GM12891 (cell line): ENCODE measurements at places on chromosomes 7 and 10.

GRCh38 chr7:80760292-80760691 is 121.8 kb downstream of the CD36 start:
- no peak for DNase-seq

DNA sequence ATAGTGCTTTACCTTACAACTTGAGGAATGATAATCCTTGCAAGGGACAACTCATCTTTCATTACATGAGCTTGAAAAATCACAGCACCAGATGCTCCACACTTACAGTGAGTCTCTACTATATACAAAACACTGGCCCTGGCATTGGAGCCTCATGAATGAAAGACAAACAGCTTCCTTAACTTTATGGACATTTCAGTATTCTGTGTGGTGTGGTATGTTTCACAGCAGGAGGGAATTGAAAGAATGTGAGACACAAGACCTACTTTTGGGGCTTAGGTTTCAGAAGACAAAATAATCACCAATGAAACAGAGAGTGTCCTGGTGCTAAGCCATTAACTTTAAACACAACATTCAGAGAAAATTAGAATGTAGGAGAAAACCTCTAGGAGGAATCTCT is 1249.6 kb downstream of the XPNPEP1 start:
- DNase-seq: no peak

DNA sequence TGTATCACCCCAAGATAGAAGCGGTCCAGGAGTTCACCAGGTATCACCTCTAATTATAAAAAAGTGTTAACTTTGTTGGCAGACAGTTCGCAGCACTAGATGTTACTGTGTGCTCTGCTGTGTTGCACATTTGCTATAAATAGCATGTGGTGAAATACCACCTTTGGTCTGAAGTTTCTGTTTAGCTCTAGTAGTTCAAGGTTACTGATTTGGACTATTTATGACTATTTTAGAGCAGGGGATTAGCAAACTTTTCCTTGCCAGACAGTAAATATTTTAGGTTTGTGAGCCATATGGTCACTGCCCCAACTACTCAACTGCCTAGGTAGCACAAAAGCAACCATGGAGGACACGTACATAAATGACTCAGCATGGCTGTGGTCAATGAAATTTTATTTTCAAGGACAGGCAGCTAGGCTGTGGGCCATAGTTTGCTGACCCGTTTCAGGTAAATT is 16.5 kb downstream of the DENND10 start:
- DNase-seq: no peak

- no peak for DNase-seq
Observed at GRCh38 chr10:44965651-44966097, 6.1 kb downstream of the RASSF4 start.

DNA sequence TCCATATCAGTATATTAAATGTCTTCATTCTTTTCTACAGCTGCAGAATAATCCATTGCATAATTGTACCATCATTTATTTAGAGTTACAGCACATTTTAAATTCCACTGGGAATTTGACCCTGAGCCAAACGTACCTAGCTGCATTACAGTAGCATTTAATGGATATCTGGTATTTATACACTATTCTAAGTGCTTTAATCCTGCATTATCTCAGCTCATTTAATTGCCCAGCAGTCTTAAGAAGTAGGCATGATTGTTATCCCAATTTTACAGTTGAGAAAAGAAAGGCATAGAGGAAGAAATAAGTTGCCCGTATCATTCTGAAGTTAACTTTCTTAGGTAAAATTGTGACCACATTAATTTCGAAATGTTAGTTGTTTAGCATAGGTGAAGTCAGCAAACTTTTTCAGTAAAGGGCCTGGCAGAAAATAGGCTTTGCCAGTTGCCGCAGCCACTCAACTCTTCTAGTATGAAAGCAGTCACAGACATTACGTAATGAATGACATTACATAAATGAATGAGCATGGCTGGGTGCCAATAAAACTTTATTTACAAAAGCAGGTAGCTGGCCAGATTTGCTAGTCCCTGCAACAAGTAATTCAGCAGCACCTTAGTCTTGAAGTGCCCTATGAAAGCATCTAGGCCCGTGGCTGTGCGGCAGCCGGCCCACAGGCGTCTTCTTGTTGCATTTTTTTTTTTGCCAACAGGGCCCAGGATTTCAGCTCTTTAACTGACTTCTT is 30.0 kb downstream of the GUSB start:
- no peak for DNase-seq

DNA sequence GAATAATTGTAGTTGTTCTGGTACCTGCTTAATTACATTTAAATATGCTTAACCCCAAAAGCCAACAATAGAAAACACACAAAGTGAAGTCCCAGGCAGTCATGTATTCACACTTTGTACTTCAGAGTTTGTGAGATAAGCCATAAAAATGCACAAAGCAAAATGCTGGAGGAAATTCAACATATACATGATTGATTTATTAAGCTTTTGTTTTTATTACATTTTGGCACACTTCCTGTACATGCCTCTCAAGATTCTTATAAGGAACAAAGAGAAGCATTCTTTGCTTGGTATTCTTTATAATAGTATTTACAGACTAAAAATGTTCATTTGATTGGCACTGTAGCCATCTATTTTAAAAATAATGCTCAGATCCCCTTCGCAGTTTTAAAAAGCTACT is 107.7 kb upstream of the ANK3 start:
- no peak for DNase-seq

DNA sequence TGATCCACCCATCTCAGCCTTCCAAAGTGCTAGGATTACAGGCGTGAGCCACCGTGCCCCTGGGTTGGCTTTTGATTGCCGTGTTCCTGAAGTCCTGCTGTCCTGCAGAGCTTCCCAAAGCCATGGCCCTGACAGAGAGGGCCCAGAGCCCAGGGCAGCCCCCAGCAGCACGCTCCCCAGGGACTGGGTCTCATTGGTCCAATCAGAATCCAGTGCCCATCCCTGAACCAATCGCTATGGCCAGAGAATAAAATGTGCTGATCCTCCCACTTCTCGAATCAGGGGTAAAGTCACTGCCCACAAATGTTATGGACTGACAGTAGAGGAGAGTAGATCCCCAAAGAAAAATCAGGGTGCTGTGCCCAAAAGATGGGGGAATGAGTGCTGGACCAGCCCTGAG is 5.0 kb upstream of the C10orf105 start:
- DNase-seq: no peak

GRCh38 chr10:48765039-48765438 is 80.4 kb downstream of the WDFY4 start:
- no peak for DNase-seq

DNA sequence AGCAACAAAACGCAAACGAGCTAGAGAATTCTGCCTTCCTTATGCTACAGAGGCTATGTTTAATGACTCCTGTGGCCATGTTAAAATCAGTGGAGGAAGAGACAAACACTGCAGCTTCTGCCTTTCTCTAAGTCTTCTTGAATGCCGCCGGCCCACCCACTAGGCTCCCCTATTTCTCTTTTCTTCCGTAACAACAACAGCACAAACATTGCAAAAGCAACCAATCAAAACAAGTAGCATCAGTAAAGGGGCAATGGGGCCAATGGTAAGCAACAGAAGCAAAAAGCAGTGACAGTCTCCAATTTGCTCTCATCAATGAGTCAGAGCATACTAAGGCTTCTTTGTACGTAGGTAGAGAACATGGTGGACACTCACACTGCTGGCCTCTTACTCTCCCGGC is 26.8 kb downstream of the DNAJC1 start:
- no peak for DNase-seq

DNA sequence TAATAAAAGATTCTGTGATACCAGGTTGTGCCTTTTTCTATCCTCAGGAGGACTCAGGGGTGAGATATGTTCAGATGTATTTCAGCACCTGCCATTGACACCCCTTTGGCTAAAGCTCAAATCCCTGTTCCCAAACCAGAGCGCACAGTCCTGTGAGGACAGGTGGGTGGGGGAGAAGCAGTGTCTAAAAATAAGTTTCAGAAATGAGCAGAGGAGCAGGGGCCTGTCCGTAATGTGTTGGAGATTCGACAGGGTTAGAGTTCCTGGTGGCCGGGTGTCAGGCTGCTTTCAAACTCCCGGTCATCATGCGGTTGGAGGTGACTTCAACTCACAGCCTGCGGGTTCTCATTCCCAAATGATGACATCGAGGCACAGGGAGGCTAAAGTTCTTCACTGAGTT is 211.5 kb downstream of the KLF6 start:
- DNase-seq: no peak

- no peak for DNase-seq
Observed at GRCh38 chr7:11331128-11332102, 357.7 kb downstream of the PHF14 start.

GRCh38 chr7:3092468-3092867 is 48.8 kb upstream of the CARD11 start:
- peak; percentile 40 for DNase-seq

GRCh38 chr10:60032723-60033122 is 126.4 kb upstream of the CCDC6 start:
- DNase-seq: peak; percentile 12
